DMS53 (cell line): ENCODE measurements at places on chromosomes 12 and 14.
A peak's percentile ranks its signal among the peaks of the same experiment; 100 is the strongest.

DNA sequence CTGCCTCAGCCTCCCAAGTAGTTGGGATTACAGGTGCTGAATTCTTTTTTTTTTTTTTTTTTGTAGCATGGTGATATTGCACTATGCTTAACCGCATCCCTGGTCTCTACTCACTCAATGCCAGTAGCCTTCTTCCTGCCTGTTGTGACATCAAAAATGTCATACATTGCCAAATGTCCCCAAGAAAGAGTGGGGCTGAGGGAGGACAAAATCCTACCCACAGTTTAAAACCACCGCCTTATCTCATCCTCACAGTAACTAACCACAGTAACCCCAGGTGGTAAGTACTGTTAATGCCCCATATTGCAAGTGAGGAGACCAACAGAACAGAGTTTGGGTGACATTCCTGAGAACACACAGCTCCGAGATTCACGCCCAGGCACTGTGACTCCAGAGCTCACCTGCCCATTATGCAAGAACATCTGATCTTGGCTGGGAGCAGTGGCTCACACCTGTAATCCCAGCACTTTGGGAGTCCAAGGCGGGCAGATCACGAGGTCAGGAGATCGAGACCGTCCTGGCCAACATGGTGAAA lies 19.6 kb downstream of the MORN3 start:
- DNase-seq, result no peak

DNA sequence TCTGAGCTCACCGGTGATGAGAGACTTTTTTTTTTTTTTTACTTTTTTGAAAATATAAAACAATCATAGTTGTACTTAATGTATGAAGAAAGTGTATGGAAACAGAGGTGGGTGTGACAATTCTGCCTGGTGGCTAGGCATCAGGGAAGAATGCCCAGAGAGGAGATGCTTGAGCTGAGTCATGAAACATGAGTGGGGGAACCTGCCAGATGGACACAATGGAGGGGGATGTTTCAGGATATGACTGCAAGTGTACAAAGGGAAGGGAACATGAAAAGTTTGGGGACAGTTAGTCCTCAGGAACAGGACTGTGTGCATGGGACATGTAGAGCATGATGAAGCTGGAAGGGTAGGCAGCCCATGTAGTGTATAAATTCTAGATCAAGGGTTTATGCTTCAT lies 274.2 kb upstream of the E2F7 start:
- DNase-seq, result peak; percentile 46

DNA sequence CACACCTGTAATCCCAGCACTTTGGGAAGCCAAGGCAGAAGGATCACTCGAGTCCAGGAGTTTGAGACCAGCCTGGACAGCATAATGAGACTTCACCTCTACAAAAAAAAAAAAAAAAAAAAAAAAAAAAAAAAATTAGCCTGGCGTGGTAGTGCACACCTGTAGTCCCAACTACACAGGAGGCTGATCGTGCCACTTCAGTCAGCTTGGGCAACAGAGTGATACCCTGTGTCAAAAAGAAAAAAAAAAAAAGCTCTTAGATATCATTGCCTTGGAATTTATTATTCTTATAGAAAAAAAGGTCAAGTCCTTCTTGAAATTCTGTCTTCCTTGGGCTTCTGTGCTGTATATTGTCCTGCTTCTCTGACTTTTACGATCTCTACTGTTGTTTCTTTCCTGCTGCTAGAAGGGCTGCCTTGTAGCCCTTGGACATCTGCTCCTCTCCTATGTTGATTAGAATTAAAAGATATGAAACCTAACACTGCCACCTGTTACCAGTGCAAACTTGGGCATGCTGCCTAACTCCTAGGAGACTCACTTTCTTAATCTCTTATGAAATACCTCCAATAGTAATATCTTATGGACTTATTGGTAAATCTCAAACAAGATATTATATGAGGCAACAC lies 5.7 kb downstream of the TMEM19 start:
- DNase-seq, result peak; percentile 83

DNA sequence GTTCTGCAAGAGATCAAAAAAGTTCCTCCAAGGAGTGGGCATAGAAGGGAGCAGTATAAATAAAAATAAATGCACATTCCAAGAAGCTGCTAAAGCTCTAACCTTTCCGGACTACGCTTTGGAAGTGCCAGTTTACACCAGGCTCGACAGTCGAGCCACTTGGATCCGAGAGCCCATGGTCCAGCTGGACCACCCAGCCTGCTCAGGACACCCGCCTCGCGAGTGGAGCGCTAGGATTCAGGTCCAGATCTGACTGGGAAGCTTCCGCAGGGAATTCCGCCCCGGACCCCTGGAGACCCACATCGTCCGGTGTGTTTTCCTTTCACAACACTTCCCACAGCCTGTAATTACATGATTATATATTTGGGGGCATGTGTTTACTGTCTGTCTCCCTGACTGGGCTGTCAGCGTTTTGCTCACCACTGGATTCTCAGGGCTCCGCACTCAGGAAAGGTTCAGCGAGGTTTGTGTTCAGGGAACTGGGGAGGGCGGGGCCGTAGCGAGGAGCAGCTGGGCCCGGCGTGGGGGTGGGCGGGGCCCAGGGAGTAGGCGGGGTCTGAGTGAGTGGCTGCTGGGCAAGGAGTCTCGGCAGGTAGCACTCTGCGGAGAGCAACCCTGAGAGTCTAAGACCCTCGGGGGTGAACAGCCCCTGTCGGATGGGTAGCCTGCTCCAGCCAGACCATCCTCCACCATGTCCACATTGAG lies 52.3 kb upstream of the TMEM263 start:
- DNase-seq, result peak; percentile 91

DNA sequence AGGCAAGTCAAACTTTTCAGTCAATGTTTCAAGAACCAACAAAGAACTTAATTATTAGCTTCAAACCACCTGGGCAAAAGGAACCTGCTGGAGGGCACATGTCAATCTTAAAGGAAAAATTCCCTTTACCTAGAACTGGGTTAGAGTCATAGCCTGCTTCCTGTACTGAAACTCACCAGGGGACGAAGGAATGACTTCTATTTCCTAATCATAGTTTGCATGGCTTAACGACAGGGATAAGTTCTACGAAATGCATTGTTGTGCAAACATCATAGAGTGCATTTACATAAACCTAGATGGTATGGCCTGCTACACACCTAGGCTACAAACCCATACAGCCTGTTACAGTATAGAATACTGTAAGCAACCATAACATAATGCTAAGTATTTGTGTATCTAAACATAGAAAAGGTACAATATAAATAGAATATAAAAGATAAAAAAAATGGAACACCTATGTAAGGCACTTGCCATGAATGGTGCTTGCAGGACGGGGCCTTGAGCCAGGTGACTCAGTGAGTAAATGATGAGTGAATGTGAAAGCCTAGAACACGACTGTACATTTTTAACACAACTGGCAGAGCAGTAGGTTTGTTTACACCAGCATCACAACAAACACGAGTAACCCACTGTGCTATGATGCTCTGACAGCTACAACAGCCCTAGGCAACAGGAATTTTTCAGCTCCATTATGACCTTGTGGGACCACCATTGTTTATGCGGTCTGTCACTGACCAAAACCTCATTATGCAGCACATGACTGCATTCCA lies 234.9 kb upstream of the CAND1 start:
- DNase-seq, result peak; percentile 92

GRCh38 chr12:93679308-93679925 lies 2.2 kb downstream of the CRADD start:
- DNase-seq, result no peak

- DNase-seq, result no peak
These were observed 543.1 kb downstream of the LRFN5 start for GRCh38 chr14:42149609-42150261.

DNA sequence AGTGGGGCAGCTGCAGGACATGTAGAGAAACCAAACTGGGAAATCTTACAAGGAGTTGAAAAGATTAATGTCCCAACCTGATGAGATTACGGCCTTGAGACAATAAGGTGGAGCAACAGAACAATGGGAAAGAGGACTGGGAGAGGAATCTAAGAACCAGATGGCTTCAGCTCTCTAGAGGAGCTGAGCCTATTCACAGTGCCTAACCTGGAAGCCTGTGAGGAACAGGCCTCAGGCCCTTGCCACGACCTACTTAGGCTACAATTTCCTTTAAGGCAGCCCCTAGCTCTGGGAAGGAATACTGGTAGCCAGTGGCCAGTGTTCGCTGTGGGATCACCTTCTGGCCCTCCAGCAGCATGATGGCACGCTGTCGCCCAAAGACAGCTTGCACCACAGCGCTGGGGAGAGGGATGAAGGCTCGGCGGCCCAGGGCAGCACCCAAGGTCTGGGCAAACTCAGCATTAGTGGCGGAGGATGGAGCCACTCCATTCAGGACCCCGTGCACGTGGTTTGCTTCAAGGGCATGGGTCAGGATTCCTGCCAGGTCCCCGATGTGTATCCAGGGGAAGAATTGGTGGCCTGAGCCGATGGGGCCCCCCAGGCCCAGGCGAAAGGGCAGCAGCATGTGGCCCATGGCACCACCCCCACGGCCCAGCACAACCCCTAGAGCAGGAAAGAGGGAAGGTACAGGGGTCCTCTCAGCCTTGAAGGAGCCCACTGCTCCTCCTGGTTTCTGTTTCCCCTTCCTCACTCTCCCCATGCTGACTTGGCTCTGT lies 2.6 kb downstream of the SDR39U1 start:
- DNase-seq, result no peak

GRCh38 chr14:61219673-61220072 lies 61.5 kb downstream of the TMEM30B start:
- no peak for DNase-seq

- no peak for DNase-seq
These were observed 194.4 kb downstream of the KIF26A start for GRCh38 chr14:104332634-104333270.

GRCh38 chr14:66022526-66022925 lies 463.6 kb upstream of the CCDC196 start:
- no peak for DNase-seq

- peak; percentile 31 for DNase-seq
These were observed 45.7 kb downstream of the TEAD4 start for GRCh38 chr12:3004655-3005565.

DNA sequence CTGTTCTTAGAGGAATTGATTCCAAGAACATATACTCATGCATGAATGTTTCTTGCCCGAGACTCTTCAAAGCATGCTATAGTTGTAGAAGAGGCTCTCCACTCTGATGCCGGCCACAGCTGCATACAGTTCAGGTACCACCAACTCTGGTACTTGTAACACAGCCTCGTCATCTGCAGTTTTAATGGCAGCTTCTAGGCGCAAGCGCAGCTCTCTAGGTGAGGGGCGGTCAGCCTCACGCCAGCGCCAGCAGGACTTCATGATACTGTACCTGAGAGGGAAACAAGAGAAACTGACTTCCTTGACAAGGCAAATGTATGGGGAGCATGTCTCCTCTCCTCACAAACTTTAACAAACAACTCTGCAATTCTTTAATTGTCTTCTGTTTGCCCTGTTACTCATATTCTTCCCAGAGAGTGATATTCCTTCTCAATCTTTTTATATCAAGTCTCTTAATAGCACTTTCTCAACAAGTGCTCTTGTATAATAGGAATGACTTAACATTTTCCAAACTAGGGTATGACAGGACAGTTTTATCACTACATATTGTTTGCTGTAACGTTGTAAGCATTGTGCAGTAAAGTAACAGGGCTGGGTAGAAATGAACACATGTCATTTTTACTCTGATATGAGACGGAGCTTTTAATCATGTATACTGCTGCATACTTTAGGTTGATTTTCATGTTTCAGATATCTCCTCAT lies 6.8 kb upstream of the MAGOHB start:
- no peak for DNase-seq

GRCh38 chr12:7091660-7092228 lies 501 bp downstream of the C1R start:
- DNase-seq, result no peak

- no peak for DNase-seq
These were observed 8.5 kb upstream of the HSP90AA1 start for GRCh38 chr14:102095231-102095870.

DNA sequence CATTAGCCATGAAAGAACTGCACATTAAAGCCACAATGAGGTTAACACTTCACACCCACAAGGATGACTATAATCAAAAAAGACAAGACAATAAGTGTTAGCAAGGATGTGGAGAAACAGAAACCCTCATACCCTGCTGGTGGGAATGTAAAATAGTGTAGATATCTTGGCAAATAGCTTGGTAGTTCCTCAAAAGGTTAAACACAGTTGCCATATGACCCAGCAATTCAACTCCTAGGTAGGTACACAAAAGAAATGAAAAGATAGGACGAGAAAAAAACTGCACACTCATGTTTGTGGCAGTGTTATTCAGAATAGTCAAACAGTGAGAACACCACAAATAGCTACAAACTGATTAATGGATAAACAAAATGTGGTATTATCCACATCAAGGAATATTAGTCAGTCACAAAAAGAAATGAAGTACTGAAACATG lies 93.5 kb downstream of the ATXN2 start:
- DNase-seq, result no peak

DNA sequence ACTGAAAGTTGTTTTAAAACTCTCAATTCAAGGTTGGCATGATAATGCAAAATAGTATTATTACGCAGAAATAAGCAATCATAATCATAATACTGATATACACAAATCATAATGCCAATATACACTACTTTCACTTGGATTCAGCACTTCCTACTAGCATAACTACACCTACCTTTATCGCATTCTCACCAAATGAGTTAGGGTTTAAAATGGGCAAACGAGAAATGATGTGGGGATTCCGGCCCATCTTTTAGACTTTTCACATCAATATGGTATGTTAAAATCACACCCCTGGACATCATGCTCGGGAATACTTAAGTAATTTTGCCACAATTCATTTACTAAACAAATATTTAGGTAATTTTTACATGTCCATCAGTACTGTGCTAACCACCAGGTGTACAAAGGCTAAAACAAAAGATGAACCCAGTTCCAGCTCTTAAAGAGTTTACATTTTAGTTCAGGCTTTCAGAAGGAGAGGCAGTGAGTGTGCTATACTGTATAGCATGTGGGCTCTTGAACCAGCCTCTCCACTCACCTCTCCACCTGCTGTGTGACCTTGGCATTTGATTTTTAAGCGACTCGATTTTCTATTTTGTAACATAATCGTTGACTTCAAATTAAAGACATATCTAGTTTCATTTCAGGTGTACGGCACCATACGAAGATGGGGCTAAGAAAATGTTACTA lies 1.1 kb upstream of the USP15 start:
- DNase-seq, result peak; percentile 78

GRCh38 chr12:100472325-100472724 lies 1.3 kb upstream of the NR1H4 start:
- DNase-seq, result no peak

DNA sequence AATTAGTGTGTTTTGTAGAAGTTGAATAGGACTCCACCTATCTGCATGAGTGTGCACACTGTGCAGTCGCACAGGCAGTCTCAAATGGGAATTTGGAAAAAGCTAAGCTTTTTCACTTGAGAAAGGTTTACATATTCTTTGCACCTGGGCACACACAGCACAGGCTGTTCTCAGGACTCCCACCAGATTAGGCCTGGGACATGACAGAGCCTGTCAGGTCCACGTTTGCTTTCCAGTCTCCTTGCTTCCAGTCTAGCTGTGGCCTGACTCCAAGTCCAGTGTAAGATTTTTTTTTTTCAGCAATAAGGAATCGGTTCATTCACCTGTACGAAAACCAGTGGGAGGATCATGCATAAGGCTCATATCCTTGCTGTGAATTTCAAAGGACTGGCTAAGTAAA lies 181.3 kb downstream of the ZFP36L1 start:
- DNase-seq, result no peak

GRCh38 chr12:40770781-40771180 lies 78.5 kb downstream of the CNTN1 start:
- DNase-seq, result no peak

GRCh38 chr12:54572881-54573280 lies 15.6 kb downstream of the PPP1R1A start:
- DNase-seq, result no peak

- no peak for DNase-seq
These were observed 33.0 kb downstream of the SAV1 start for GRCh38 chr14:50635141-50635540.

GRCh38 chr12:107369679-107370078 lies 276.3 kb upstream of the CRY1 start:
- DNase-seq, result no peak
